ENCODE measurements at places on chromosomes 5 and 9.
A peak's percentile ranks its signal among the peaks of the same experiment; 100 is the strongest.

DNA sequence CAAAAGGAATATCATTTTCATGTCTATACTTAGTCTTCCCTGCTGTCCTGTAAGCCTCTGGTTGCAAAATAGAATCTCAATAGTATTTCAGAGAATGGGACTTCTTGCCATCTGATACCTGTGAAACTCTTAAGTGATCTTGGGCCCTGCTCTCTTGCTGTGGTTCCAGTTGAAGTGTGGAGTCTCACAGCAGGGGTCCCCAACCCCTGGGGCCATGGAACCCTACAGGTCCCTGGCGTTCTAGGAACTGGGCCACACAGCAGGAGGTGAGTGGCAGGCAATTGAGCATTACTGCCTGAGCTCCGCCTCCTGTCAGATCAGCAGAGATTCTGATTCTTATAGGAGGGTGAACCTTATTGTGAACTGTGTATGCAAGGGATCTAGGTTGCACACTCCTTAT is 65.9 kb downstream of the ZSWIM6 start:
- DNase-seq = no peak

- DNase-seq = no peak
Measured at GRCh38 chr9:37390759-37391158, 31.7 kb upstream of the GRHPR start.

GRCh38 chr9:133339641-133340040 is 3.7 kb upstream of the SURF6 start:
- no peak for DNase-seq

GRCh38 chr5:9337928-9338595 is 207.8 kb downstream of the SEMA5A start:
- no peak for DNase-seq

- no peak for DNase-seq
Measured at GRCh38 chr5:44952376-44952775, 143.6 kb downstream of the MRPS30 start.

GRCh38 chr5:72035831-72036230 is 71.4 kb upstream of the MAP1B start:
- DNase-seq = no peak

GRCh38 chr9:37197158-37198038 is 77.0 kb downstream of the ZCCHC7 start:
- DNase-seq = no peak

- no peak for DNase-seq
Measured at GRCh38 chr5:10595293-10595671, 31.4 kb downstream of the ANKRD33B start.

GRCh38 chr5:52825826-52826225 is 38.1 kb downstream of the ITGA1 start:
- DNase-seq = no peak

GRCh38 chr5:115392611-115393010 is 96.2 kb upstream of the CCDC112 start:
- no peak for DNase-seq

DNA sequence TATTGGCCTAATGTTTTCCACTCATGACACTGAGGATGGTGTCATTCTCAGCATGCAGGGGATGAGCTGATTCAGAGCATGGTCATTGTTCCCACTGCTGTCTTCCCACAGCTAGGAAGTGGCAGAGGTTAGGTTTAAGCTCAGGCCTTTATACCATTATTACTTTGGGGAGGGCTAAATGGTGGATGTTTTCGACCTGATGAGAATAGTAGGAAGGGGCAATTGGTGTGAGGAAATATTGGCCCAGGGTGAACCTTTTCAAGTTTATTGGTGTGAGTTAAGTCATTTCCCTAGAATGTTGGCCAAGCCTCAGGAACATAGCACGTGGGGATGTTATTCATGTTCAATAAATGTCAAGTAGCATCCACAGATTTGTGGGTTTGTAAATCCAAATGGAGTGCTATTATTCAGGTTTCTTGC is 59.6 kb downstream of the ARHGAP26 start:
- DNase-seq = no peak

- peak; percentile 24 for DNase-seq
Measured at GRCh38 chr9:129027685-129028191, 393 bp downstream of the SH3GLB2 start.

- DNase-seq = no peak
Measured at GRCh38 chr5:59922220-59922619, 28.7 kb upstream of the PDE4D start.

DNA sequence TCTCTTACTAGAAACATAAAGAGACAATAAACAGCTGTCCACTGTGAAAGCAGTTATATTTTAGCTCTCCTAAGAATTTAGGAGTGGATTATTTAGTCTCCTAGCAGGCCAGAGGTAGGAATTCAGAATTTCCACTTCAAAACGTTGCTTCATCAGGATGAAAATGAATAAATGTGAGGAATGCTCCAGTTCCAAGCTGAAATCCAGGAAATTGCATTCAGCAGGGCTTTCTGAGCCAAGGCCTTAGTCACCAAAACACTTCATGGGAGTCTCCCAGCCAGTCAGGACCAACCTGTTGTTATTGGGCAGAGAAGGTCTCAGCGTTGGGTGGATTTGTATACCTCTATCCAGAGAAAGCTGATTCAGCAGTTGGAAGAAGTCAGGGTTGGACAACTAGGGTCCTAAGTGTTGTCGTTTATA is 1040.3 kb downstream of the TLE1 start:
- no peak for DNase-seq

DNA sequence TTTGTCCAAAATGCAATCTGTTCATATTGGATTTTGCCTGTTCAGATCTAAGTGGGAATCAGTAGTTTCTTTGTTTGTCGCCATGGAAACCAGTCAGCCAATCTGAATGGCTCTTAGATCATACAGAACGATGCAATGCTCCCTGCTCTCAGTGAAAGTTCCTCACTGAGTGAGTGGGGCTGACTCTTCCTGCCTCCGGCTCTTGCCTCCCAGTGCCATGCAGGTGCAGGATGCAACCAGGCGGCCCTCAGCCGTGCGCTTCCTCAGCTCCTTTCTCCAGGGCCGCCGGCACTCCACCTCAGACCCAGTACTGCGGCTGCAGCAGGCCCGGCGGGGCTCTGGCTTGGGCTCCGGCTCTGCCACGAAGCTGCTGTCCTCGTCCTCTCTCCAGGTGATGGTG is at the start of gene PTPDC1:
Gene PTPDC1, plus strand, starts transcription at position 151 of the 400 bp plus-strand sequence. Its CDS starts 67 bp downstream, at position 218.
- no peak for DNase-seq

GRCh38 chr5:128478386-128479368 is 59.4 kb downstream of the FBN2 start:
- DNase-seq = no peak

DNA sequence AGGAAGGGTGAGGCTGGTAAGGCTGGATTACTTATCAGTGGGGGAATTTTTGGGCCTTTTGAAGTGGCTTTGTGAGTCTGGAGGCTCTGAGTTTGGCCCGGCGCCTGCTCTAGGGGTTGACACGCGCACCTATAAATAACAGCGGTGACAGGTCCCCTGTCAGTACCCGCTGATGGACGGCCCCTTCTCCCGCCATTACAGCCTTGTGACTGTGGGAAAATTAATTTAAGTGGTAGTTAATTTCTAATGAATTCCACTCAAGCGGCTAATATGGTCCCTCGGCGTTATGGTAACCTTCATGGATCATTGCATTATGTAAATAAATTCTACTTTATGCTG is 16.5 kb downstream of the MRPL36 start:
- DNase-seq = no peak

DNA sequence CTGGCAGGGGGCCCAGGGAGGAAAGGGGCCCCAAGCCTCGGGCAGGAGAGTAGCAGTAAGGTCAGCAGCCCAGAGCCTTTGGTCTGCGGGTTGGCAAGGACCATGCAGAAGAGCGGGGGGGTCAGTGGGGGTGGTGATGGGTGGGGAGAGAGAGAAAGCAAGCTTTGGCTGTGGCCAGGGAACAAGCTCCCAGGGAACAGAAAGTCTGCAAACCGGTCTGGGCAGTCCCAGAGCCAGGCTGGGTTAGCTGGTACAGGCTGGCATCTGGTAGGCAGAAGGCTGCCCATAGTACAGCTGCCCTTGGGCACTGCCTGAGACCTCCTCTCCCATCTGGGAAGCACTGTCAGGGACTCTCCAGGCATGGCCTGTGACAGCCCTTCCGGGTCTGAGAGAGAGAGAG is 10.5 kb upstream of the EPB41L4B start:
- DNase-seq = no peak

- DNase-seq = no peak
Measured at GRCh38 chr5:39189292-39189955, 29.9 kb downstream of the FYB1 start.

DNA sequence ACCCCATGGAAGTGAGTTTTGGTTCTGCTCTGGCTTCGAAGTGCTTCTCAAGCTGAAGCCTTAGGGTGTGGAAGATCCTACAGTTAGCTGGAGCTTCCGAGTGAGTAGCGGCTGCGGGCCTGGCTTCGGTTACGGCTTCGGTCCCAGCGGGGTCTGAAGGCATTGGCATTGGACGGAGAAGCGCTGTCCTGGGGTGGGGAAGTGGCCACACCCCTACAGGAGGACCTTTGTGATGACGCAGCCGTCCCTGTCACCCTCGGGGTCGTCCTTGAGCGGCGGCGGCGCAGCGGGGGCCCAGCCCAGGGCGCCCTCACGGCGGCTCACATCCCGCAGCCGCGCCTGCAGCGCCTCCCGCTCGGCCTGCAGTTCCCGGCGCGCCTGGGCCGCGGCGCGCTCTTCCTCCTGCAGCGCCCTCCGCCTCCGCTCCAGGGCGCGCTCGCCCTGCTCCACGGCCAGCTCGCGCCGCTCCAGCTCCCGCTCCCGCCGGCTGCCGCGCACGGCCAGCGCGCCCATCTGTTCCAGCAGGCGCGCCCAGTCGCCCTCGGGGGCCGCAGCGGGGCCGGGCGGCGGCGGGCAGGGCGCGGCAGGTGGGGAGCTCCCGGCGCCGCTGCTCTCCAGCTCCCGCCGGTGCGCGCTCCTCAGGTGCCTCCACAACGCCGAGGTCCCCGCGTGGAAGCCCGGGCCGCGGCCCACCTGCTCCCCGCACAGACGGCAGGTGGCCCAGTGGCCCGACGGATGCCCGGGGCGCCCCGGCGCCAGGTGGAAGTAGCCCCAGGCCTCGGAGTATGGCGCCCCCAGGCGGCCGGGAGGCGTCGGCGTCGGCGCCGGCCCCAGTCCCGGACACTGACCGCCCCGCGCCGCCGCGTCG is 9.9 kb downstream of the ZBED3 start:
- peak; percentile 13 for DNase-seq

DNA sequence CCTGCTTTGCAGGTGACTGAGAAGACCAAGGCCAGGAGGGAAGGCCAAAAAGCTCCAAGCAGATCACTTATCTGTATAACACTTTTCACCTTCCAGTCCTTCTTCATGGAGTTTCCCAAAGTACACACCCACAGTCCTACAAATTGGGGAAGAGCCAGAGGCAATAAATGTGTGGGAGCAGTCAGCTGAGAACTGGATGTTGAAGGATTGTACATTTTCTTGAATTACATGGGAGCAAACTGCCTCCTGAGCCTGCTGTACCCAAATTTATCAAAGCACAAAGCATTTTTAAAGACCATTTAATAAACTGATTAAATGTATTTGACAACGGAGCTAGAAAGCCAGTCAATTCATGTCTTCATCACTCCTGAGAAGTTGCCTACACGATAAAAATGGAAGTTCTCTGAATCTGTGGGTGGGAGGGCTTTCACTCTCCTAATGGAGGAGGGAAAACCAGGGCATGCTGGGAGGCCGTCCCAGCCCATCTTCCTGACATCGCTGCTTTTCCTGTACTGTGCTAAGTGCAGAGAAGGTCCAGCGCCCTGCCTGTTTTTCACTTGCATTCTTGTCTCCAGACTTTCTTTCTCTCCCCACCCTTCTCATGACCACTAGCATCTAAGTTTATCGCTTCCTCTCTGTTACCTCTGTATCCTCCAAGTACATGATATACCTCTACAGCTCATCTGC is 79.0 kb downstream of the KCNIP1 start:
- no peak for DNase-seq

GRCh38 chr9:128341435-128341849 is 1.1 kb downstream of the SLC27A4 start:
- peak; percentile 35 for DNase-seq

GRCh38 chr5:160385496-160385895 is 14.4 kb downstream of the FAM200C start:
- DNase-seq = no peak

GRCh38 chr5:126542441-126542840 is 52.6 kb downstream of the ALDH7A1 start:
- no peak for DNase-seq

GRCh38 chr5:82351754-82352145 is 73.6 kb upstream of the RPS23 start:
- no peak for DNase-seq

DNA sequence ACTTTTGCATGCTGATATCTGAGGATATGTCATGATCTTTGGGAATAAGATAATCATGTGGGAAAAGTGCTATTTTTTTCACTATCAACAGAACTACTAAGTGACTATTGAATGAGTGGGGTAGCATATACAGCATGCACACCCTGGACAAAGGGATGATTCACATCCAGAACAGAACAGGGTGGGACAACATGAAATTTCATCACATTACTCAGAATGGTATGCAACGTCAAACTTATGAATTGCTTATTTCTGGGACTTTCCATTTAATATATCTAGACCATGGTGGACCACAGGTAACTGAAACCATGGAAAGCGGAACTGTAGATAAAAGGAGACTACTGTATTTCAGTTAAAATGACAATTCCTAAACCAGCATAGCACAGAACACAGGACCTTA is 370.0 kb downstream of the HINT1 start:
- no peak for DNase-seq

GRCh38 chr5:163366757-163367156 is 70.6 kb upstream of the CCNG1 start:
- DNase-seq = no peak

DNA sequence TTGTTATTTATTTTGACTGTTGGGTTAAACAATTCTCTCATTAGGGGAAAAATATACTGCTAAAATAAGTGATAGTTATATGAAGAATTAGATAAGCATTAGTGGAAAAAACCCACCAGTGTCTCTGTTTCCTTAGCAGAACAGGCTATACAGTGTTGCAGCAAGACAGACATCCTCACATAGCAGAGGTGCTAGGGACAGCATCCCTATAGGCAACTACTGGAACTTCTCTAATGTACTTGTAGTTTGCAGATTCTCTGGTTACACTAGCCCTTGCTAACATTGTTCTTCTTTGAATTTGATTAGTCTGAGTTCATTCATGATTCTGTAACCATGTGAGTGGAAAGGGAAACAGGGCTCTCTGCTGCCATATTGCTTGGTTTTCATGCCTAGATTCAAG is 661.8 kb upstream of the RGMB start:
- DNase-seq = no peak

- no peak for DNase-seq
Measured at GRCh38 chr9:28868228-28868990, 1295.1 kb upstream of the C9orf72 start.
